ENCODE measurements at places on chromosomes 12 and 14. TPM values are rescaled to one million over a fixed set of nuclear protein-coding genes. Genes with fewer than 3 reads are reported as not detected.

Gene ASB2
- total RNA-seq = 11.8 TPM

Gene BHLHE41
- total RNA-seq = 2.1 TPM

Gene TMEM179
- total RNA-seq = not detected

Gene BATF
- total RNA-seq = not detected

Gene PARP2
- total RNA-seq = 22.5 TPM

Gene NUBPL
- total RNA-seq = 9.0 TPM

Gene PTPN11
- total RNA-seq = 104 TPM

Gene BCL11B
- 0.29 TPM for total RNA-seq

Gene INHBE
- total RNA-seq = not detected

Gene ZBTB39
- 12.7 TPM for total RNA-seq

DNA sequence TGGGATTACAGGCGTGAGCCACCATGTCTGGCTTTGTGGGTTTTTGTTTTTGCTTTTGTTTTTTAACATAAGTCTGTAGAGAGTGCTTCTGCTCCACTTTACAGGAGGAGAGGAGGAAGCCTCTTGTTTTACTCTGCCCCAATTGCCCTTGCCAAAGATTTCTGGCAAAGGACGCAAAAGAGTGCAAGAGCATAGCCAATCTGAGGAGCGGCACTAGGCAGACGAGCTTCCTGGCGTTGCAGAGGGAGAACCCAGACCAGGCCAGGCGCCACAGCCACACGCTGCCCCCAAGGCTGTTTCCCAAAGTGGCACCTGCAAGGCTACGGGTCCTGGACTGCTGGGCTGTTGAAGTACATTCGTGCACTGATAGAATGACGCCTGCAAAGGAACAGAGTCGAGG, 96.2 kb downstream of the BBS10 start:
- H3K36me3 ChIP-seq = no peaks in the 10 kb centered on the region
- no peaks in the 10 kb centered on the region for H3K4me1 ChIP-seq
- no peak for DNase-seq
- H3K27me3 ChIP-seq = no peaks in the 10 kb centered on the region

- no peak for DNase-seq
- no peaks in the 10 kb centered on the region for H3K27me3 ChIP-seq
- no peak overlapping the region for H3K27ac ChIP-seq
- H3K36me3 ChIP-seq = no peaks in the 10 kb centered on the region
- H3K4me1 ChIP-seq = no peaks in the 10 kb centered on the region
- H3K4me3 ChIP-seq = no peak overlapping the region
Measured at GRCh38 chr14:88518592-88519512, 36.0 kb downstream of the PTPN21 start.

- H3K4me3 ChIP-seq = no peak overlapping the region
- H3K27me3 ChIP-seq = no peaks in the 10 kb centered on the region
- H3K36me3 ChIP-seq = no peaks in the 10 kb centered on the region
- DNase-seq = no peak
- H3K27ac ChIP-seq = no peak overlapping the region
Measured at GRCh38 chr14:35695647-35696046, 113.4 kb downstream of the RALGAPA1 start.

DNA sequence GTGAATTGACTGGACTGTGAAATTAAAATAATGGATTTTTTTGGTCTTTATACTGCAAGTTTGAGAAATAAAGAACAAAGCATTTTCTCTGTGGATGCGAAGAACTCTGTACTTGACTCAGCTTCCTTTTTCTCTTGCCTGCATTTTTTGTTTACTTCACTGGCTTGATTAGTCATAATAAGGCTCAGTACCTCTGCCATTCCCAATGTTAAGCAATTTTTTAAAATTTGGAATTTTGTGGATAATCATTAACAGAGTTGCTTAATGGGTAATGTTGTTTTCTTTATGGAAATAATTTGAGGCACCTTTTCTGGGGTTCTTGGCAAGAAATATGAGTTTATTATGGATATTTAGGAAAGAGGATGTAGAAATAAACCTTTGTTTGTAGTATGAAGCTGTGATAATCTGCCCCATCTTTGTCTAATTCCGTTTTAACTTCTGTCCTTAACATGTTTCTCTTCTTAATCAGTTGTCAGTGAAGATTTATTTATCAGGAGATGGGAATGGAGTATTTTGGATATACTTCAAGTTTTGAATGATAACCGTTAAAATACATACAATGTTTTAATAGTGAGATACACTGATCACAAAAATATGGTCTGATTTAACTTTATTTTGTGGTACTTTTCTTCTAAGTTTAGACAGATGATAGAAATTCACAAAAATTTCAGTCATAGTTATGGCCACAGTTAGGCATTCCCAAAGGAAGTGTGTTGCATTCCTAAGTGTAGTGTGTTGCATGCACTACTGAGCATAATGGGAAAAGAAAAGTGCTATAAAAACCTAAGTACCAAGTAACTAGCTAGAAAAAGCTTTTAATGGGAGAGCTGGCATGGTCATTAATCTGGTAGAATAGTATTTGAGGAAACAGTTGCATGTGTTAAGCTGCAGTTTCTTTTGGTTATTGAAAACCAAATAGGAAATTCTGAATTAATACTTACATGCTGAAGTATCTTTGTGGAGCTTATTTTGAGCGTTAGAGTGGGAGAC, 27.7 kb downstream of the WNK1 start:
- no peak overlapping the region for H3K4me3 ChIP-seq
- no peak for DNase-seq
- no peaks in the 10 kb centered on the region for H3K36me3 ChIP-seq

DNA sequence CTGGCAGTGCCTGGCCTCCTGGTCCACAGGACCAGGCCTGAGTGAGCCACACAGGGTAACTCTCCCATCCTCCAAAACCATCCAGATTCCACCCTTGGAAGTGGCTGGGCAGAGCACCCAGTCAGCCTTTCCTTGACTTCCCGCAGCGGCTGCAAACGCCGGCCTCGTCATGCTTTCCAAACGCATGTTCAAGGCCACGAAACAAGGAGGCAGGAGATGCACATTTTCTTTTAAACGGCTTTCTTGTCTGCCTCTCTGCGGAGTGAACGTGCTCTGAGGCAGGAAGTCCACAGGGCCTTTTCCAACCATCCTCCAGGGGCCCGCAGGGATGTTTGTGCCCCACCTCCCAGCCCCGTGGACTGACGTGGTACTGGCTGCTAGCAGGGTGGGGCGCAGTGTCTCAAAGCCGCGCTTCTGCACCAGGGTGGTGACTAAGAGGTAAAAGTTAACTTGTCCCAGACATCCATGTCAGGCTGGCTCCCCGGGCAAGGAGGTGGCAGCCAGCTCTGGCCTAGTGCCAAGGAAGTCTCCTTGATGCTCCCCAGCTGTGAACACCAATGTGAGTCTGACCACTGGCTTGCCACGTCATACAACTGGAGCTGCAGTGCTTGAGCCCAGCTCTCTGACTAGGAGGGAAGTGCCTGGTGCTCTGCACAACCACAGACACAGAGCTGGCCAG, 45.0 kb downstream of the KCNA5 start:
- H3K4me3 ChIP-seq = no peak overlapping the region
- H3K27ac ChIP-seq = no peak overlapping the region
- no peaks in the 10 kb centered on the region for H3K27me3 ChIP-seq
- no peaks in the 10 kb centered on the region for H3K36me3 ChIP-seq

DNA sequence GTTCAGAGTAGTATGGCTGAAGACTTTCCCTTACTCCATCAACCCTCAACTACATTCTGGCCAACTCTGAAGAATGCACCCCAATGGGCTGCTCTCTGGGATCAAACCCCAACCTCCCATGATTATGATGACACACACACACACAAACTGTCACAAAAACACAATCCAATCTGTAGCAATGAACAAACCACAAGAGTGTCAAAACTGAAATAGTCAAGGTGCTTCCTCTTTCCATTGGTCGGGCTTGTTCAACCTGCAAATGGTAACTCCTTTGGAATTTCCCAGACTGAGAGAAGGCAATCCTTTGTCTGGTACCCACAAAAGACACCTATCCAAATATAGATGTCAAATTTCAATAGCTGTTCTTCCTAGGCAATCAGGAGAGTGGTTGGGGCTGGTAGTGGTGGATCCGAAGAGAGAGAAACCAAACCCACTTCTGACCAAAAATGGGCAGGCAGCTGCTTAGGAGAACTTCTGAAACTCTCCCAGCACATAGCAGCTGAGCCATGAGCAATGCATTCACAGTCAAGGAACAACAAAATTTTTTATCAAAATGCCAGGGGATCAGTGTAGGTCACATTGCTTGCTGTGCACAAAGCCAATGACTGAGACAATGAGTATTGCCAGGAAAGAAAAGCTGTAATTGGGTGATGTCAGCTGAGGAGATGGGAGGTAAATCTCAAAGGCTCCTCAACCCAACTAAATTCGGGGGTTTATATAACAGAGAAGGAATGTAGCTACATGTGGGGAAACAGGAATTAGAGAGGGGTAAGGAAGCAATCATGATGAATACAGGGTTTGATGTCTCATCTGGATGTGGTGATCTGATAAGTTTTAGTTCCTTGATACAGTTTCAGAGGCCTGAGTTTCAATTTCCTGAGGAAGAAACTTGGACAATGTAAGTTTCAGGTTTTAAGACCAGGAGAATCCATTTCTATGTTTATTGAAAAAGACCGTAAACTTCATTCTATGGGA, 191.4 kb downstream of the KITLG start:
- no peaks in the 10 kb centered on the region for H3K27me3 ChIP-seq
- no peaks in the 10 kb centered on the region for H3K36me3 ChIP-seq
- DNase-seq = no peak
- no peak overlapping the region for H3K27ac ChIP-seq
- no peak overlapping the region for H3K4me3 ChIP-seq

DNA sequence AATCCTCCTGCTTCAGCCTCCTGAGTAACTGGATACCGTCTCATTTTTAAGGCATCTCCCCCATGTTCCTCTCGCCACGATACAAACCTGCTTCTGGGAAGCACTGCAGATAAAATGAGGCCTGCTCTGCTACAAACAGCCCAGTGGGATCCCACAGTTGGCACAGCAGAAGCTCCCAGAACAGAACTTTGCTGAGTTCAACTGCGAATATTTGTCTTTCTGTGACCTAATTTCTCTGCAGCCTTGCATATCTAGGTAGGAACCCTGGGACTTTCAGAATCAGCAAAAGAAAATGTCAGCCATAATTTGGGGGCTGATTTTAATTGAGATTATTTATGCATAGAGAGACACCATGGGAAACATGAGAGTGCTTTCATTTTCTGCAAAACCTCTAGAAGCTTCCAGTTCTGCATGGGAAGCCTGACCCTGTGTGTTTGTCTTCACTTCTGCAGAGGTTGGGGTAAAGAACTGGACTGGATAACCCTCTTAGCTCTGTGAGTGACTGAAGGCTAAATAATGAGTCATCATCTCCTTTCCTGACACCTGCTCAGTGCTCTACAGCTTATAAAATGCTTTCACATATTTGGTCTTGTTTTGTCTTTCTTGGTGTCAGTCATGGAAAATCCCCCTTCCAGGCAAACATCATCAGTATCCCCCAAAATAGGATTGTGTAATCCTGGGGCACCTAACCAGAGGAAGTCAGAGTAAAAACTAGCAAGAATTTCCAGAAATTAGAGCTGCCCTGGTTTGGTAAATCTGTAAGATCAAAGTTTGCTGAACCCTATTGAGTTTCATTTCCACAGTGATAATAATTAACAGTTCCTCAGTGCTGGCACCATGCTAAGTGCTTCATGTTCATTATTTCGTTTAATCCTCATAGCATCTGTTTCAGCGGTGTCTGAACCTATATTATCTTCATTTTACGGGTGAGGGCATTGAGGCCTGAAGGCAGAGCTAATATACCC, 185.8 kb downstream of the SLC15A4 start:
- no peak overlapping the region for H3K27ac ChIP-seq
- no peaks in the 10 kb centered on the region for H3K36me3 ChIP-seq
- no peaks in the 10 kb centered on the region for H3K4me1 ChIP-seq
- no peak overlapping the region for H3K4me3 ChIP-seq

GRCh38 chr12:121388421-121388981, 11.4 kb upstream of the RNF34 start:
- no peaks in the 10 kb centered on the region for H3K4me1 ChIP-seq
- H3K27me3 ChIP-seq = no peaks in the 10 kb centered on the region
- no peak for DNase-seq
- no peaks in the 10 kb centered on the region for H3K36me3 ChIP-seq

GRCh38 chr12:29224572-29224971, 75.5 kb downstream of the FAR2 start:
- no peak overlapping the region for H3K27ac ChIP-seq
- DNase-seq = no peak
- H3K27me3 ChIP-seq = no peaks in the 10 kb centered on the region
- H3K4me3 ChIP-seq = no peak overlapping the region
- no peaks in the 10 kb centered on the region for H3K36me3 ChIP-seq
- H3K4me1 ChIP-seq = no peaks in the 10 kb centered on the region

GRCh38 chr14:55582746-55583145, 2.7 kb downstream of the KTN1 start:
- H3K4me3 ChIP-seq = no peak overlapping the region
- DNase-seq = no peak
- no peaks in the 10 kb centered on the region for H3K36me3 ChIP-seq
- H3K27ac ChIP-seq = no peak overlapping the region

- H3K4me1 ChIP-seq = no peaks in the 10 kb centered on the region
- no peaks in the 10 kb centered on the region for H3K36me3 ChIP-seq
- DNase-seq = no peak
- H3K27ac ChIP-seq = no peak overlapping the region
Measured at GRCh38 chr12:126547905-126548304, 1482.7 kb downstream of the AACS start.

GRCh38 chr12:75818863-75819262, 212.7 kb downstream of the PHLDA1 start:
- H3K4me1 ChIP-seq = no peaks in the 10 kb centered on the region
- H3K27me3 ChIP-seq = no peaks in the 10 kb centered on the region
- H3K36me3 ChIP-seq = no peaks in the 10 kb centered on the region
- no peak for DNase-seq

GRCh38 chr14:58549105-58549757, 88.5 kb upstream of the DACT1 start:
- DNase-seq = no peak
- no peak overlapping the region for H3K27ac ChIP-seq
- H3K36me3 ChIP-seq = no peaks in the 10 kb centered on the region
- no peak overlapping the region for H3K4me3 ChIP-seq

GRCh38 chr14:94581127-94581999, at the start of gene SERPINA5:
SERPINA5 (plus strand) TSS chr14:94581426; CDS start chr14:94587363, 5,937 bp downstream.
- H3K4me1 ChIP-seq = no peaks in the 10 kb centered on the region
- no peak for DNase-seq
- no peak within 1 kb of the TSS for H3K27ac ChIP-seq
- H3K27me3 ChIP-seq = no peaks in the 10 kb centered on the region

- H3K36me3 ChIP-seq = no peaks in the 10 kb centered on the region
- H3K27me3 ChIP-seq = no peaks in the 10 kb centered on the region
- H3K27ac ChIP-seq = no peak overlapping the region
- no peak overlapping the region for H3K4me3 ChIP-seq
- H3K4me1 ChIP-seq = no peaks in the 10 kb centered on the region
Measured at GRCh38 chr14:81669308-81669707, 135.7 kb upstream of the SEL1L start.

Measured in uterus (tissue), 4 donors.